Activated T-cell treated with anti-CD3 and anti-CD28 coated beads for 24 hours (primary cell): ENCODE measurements at places on chromosomes 6 and 20.

GRCh38 chr6:70310063-70310694 lies 7.3 kb upstream of the COL9A1 start:
- no peak for DNase-seq

- DNase-seq = no peak
Observed at GRCh38 chr20:37590938-37591490, 63.3 kb upstream of the BLCAP start.

GRCh38 chr6:42452171-42453030 lies 675 bp upstream of the TRERF1 start:
- DNase-seq = peak; percentile 36

GRCh38 chr6:62716719-62717118 lies 430.7 kb upstream of the KHDRBS2 start:
- DNase-seq = no peak
